ENCODE measurements at places on chromosomes 12 and 14.

- no peak for DNase-seq
Measured at GRCh38 chr12:94634717-94635116, 15.6 kb downstream of the TMCC3 start.

- DNase-seq: no peak
Measured at GRCh38 chr12:72448089-72448488, 175.9 kb downstream of the TRHDE start.

DNA sequence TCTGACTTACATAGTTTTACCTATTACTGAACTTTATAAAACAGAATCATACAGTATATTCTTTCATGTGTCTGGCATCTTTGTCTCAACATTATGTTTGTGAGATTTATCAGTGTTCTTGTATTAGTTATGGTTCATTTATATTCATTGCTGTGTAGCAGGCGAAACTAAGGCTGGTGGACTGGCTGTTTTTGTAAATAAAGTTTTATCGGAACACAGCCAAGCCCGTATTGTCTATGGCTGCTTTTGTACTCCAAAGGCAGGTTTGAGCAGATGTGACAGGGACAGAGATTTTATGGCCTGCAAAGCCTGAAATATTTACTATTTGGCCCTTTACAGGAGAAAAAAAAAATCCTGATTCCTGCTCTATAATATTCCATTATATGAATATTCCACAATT lies 405.8 kb upstream of the RGS6 start:
- no peak for DNase-seq

- no peak for DNase-seq
Measured at GRCh38 chr14:81416981-81417380, 16.9 kb upstream of the STON2 start.

GRCh38 chr14:97380539-97380941 lies 583.4 kb downstream of the VRK1 start:
- no peak for DNase-seq

GRCh38 chr12:563250-563781 lies 99.9 kb downstream of the NINJ2 start:
- no peak for DNase-seq

- no peak for DNase-seq
Measured at GRCh38 chr14:96091149-96091693, 52.1 kb downstream of the C14orf132 start.

GRCh38 chr14:75234173-75235115 lies 44.2 kb upstream of the FOS start:
- peak; percentile 39 for DNase-seq

DNA sequence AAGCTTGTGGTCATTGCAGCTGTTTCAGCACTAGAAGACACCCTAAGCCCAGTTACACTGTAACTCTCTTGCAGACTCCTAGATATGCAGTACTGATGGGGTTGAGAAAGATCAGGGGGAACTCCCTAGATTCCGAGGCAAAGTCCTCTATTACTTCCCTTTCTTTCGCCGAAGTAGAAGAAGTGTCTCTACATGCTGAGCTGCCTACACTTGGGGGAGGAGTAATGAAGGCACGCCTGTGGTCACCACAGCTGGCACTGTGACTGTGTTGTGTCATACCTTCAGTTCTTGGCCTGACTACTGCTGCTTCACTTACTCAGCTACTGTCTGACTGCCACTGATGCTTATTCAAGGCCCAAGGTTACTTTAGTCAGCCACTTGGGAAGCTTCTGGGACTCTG lies 35.1 kb upstream of the RPL10L start:
- no peak for DNase-seq

DNA sequence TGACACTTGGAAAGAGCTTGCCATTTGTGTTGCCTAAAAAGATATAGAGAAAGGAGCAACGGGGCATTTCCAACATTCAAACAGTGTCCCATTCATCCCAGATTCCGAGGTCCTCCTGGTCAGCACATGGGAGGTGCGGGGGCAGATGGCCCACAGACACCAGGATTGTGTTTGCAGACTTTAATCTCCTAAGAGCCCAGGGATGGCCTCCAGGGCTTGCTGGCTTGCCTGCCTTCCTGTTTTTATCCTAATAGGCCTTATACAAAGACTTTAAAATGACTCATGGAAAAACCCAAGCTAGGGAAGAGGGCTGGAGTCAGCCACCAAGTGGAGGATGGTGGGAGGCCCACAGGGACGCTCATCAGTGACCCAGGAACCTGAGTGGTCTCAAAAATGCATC lies 21.5 kb upstream of the FAM181A start:
- no peak for DNase-seq

- DNase-seq: no peak
Measured at GRCh38 chr14:35631071-35631805, 97.3 kb downstream of the INSM2 start.

GRCh38 chr14:71665781-71666180 lies 266.4 kb upstream of the RGS6 start:
- no peak for DNase-seq

DNA sequence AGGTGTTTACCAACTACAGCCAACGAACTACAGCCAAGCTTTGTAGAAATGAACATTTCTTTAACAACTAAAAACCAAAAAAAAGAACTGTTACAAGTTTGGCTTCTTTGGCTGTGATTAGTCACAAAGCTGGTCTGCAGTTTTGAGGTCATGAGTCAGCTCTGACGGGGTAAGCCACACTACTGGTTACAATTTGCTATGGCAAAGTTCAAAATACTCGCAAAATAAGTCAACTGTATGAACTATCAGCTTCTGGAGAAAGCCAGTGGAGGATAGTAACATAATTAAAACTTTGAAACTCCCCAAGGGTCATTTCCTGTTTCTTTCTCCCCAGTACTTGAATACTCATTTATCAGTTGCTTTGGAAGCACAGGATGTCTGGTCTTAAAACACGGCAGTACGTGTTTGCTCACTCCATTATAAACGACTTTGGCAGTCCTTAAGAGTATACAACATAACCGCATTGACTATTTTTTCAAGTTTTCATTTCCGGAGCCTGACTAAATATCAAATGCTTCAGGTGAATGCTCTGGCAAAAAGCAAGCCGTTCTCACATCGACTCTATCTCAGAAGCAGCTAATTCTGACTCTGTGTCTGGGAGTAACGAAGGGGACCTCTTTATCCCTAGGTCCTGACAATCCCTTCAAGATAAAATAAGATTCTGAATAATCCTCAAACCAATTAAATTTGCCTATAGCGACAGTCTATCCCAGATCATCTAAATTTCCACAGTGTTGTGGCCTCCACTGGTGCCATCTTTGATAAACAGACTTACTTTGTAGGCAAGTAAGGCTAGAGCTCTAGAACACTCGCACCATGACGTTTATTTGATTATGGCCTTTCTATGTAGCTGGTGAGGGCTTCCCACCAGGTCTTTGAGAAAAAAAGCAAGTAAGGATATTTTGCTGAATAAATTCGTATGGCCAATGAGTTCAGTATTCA lies 10.6 kb downstream of the PHLDA1 start:
- DNase-seq: no peak

DNA sequence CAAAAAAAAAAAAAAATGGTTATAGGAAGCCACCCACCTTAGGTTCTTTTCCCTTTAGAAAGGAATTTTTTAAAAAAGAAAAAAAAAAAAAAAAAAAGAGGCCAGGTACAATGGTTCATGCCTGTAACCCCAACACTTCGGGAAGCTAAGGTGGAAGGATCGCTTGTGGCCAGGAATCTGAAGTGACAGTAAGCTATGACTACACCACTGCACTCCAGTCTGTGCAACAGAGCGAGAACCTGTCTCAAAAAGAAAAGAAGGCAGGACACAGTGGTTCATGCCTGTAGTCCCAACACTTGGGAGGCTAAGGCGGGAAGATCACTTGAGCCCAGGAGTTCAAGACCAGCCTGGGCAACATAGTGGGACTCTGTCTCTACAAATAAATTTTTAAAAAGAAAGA lies 36.0 kb downstream of the SPTLC2 start:
- no peak for DNase-seq

DNA sequence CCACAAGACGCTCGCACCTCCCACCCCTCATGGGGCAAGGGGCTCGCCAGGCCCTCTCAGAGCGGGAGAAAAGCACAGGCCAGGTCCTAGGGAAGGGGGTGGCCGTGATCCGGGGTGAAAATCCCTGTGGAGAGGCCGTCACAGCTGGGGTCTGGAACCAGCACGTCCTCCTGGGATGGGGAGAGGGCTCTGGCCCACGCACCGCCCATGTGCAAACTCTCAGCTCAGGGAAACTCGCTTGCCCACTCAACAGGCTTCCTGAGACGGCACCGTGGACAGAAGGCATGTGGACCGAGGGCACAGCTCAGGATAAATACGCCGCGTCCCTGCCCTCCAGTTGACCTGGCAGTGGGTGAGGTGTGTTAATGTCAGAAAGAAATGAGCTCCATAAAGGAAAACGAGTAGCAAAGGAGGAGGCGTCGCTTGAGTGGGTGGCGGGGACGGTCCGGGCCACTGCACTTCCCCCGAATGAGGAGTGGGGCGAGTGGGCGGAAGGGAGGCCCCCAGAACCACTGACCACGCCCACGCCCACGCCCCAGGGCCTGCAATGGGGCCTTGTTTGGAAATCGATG lies 57.6 kb upstream of the GALNT9 start:
- no peak for DNase-seq

DNA sequence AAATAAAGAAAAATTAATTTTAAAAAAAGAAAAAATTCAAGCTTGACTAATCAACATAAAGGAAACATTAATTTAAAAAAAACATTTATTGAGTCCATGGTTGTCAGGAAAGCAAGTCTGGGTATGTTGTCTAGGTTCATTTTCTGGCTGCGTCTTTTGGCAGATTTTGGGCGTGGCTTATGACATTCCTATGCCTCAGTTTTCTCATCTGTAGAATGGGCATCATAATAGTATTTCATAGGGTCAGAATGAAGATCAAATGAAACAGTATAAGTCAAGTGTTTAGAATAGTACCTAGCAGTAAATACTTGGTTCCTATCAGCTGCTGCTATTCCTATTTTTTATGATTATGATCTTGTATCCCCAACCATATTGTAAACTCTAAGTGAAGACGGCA lies 40.5 kb downstream of the MYO1H start:
- DNase-seq: no peak

GRCh38 chr12:10121278-10121677 lies 8.7 kb downstream of the CLEC7A start:
- DNase-seq: peak; percentile 3

- DNase-seq: no peak
Measured at GRCh38 chr12:78149459-78149858, 318.8 kb downstream of the NAV3 start.

GRCh38 chr12:15037091-15037687 lies 64.3 kb downstream of the PDE6H start:
- DNase-seq: no peak

DNA sequence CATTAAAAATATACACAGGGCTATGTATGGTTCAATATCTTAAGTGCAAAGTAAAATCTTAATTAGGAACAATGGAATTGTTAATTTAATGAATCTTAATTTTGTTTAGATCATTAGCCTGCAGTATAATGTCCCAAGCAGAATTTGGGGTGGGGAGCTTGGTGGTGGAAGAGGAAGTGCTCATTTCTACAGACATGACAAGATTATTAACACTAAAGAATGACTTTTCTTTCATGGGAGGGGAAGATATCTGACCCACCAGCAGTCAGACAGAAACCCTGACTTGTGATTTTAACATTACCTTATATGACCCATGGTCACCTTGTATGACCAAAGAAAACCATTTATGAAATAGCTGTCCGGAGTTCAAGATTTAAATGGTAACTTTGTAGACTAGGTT lies 41.3 kb upstream of the HIF1A start:
- DNase-seq: no peak

DNA sequence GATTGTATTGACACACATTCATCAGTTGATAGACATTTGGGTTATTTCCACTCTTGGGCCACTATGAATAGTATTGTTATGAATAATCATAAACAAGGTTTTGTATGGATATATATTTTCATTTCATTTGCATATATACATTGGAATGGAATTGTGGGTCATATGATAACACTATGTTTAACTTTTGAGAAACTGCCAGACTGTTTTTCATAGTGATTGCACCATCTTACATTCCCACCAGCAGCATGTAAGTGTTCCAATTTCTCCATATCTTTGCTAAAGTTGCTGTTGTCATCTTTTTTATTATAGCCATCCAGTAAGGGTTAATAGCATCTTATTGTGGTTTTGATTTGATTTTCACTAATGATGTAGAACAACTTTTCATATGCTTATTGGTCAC lies 198.5 kb upstream of the PPFIA2 start:
- no peak for DNase-seq

GRCh38 chr12:8081251-8081920 lies 688 bp upstream of the NECAP1 start:
- peak; percentile 62 for DNase-seq

GRCh38 chr14:74647061-74647677 lies 35.1 kb upstream of the LTBP2 start:
- DNase-seq: no peak

DNA sequence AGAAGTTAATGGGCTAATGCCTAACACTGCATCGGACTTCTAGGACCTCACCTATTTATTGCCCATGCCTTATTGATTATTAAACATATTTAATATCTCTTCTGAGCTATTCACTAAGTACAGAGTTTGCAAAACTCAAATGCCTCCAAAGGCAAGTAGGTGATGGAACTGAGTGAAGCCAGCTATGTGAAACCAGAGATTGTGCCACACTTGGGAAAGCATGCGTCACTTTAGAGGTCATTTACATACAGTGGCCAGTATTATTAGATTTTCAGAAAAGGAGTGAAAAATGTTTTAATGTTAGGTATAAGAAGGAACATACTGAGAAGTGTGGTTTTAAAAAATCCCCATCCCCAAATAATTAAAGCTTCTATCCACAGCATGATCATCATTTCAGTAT lies 27.7 kb downstream of the PDE6H start:
- no peak for DNase-seq

GRCh38 chr12:45732250-45732649 lies 2.7 kb downstream of the ARID2 start:
- no peak for DNase-seq

DNA sequence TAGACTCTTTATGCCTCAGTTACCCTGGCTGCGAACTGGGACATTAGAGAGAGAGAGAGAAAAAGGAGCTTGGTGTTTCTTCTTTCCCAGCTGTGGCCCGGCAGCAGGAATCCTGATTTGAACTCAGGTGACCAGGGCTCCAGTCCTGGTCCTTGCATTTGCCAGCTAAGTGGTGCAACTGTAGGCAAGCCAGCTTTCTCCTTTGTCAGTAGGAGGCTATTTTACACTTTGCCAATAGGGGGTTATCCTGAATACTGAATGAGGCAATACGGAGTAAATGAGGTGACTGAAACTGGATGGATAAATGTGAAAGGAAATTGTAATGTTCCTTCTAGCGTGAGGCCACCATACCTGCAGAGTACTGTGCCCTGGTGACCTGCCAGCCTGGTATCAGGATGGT lies 27.8 kb downstream of the KCNA5 start:
- DNase-seq: no peak
